ENCODE measurements at places on chromosomes 7 and 10. TPM values are rescaled to one million over a fixed set of nuclear protein-coding genes. Genes with fewer than 3 reads are reported as not detected.

Gene TMEM60
- total RNA-seq: 3.6 TPM

Gene CARD11
- total RNA-seq: 135 TPM

Gene LRGUK
- 0.51 TPM for total RNA-seq

Gene CLDN15
- 46.5 TPM for total RNA-seq

Gene EN2
- total RNA-seq: not detected

Gene TRIL
- total RNA-seq: not detected

Gene DENND11
- 54.4 TPM for total RNA-seq

Gene TLX1
- total RNA-seq: not detected

Gene SSC4D
- total RNA-seq: 0.76 TPM

Gene CDC14C
- total RNA-seq: not detected

Gene FAM24B
- 14.3 TPM for total RNA-seq

Gene MLXIPL
- not detected for total RNA-seq

Gene ACSM6
- not detected for total RNA-seq

Gene TMEM229A
- not detected for total RNA-seq

Gene SMKR1
- total RNA-seq: 2.8 TPM

DNA sequence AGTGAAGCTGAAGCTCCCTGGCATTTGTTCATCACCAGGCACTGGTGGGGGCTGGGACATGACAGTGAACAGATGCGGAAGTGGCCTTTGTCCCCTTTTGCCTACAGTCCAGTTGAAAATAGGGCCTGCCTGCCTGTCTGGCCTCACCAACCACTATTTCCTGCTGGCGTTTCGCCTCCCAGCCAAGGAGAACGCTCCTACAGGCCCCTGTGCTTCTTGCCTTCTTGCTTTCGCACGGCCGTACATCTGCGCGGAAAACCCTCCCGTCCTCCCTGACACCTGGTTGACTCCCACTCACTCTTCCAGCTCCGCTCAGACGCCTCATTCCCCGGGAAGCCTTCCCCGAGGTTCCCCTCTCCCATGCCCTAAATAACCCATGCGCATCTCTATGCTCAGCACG, 317.3 kb downstream of the PRPF18 start:
- no peak for DNase-seq
- H3K4me3 ChIP-seq: no peak overlapping the region
- no peaks in the 10 kb centered on the region for H3K27me3 ChIP-seq
- no peak overlapping the region for H3K27ac ChIP-seq

GRCh38 chr10:101217450-101218281, 11.6 kb downstream of the LBX1 start:
- H3K27me3 ChIP-seq: peaks cover 36% of the 10 kb centered on the region
- DNase-seq: no peak
- no peaks in the 10 kb centered on the region for H3K36me3 ChIP-seq
- no peak overlapping the region for H3K4me3 ChIP-seq
- H3K4me1 ChIP-seq: peaks cover 5% of the 10 kb centered on the region

DNA sequence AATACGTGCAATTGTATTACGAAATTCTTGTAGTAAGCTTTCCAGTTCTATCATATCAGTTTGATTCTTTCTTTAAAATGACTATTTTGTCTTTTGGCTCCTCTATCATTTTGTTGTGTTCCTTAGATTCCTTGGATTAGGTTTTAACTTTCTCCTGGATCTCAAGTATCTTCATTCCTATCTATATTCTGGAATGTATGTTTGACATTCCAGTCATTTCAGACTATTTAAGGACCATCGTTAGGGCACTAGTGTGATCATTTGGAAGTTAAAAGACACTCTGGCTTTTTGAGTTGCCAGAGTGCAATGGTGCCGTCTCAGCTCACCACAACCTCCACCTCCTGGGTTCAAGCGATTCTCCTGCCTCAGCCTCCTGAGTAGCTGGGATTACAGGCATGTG, 45.7 kb upstream of the SFTPD start:
- H3K36me3 ChIP-seq: no peaks in the 10 kb centered on the region
- H3K4me1 ChIP-seq: no peaks in the 10 kb centered on the region
- H3K27ac ChIP-seq: no peak overlapping the region

DNA sequence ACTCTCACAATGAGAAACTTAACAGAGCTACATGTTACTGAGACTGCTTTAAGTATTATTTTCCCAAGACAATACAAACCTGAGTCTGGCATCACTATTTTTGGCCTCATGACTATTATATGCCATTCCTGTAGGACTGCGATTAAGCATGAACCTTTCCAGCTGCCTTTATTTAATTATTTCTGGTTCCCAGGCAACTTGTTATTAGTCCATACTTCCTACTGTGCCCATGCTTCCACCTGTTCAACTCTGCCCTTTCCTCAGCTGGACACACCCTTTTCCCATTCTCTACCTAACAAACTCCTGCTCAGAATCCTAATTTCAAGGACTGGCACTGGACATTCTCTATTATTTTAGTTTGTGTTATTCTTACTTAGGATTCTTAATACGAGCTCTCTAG, 8.1 kb upstream of the CROT start:
- H3K36me3 ChIP-seq: peaks cover 22% of the 10 kb centered on the region
- no peak for DNase-seq
- H3K4me3 ChIP-seq: no peak overlapping the region
- no peaks in the 10 kb centered on the region for H3K4me1 ChIP-seq
- H3K27ac ChIP-seq: no peak overlapping the region

DNA sequence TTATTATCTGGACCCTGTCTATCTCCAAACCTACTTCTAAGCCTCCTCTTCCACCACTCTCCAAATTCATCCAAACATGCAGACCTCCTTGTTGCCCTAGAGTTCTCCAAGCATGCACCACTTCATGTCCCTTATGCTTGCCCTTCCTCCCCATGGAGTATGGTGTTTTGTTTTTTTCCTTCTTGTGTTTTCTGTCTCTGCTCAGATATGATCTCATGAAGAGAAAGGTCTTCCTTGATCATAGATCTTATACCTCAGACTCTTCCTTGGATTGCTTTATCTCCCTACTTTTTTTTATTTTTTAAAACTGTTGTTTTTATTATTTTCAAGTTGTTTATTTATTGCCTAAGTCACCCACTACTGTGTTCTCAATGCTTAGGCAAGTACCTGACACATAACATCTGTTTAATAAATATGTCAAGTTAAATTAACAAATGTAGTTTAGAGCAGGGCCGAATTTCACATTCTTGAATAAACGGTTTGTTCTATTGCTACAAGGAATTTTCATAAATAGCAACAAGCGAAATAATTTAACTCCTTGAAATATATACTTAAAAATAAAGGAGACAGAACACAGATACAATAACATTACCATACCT, 84.5 kb downstream of the HGF start:
- H3K4me3 ChIP-seq: no peak overlapping the region
- DNase-seq: no peak
- H3K36me3 ChIP-seq: no peaks in the 10 kb centered on the region

DNA sequence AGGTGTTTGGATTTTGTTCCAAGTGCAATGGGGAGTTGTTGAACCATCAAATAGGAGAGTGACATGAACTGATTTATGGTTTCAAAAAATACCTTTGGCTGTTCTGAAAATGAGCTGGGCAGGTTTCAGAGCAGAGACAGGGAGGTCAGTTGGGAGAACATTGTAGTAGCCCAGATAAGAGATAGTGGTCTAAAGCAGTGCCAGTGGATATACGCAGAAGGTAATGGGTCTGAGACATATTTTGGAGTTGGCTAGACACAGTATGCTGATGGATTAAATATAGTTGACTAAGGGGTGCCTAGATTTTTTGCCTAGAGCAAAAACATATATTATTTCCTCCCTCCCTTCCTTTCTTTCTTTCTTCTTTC, 21.3 kb upstream of the CDK14 start:
- no peak overlapping the region for H3K27ac ChIP-seq
- no peak for DNase-seq
- no peak overlapping the region for H3K4me3 ChIP-seq
- H3K27me3 ChIP-seq: peaks cover 3% of the 10 kb centered on the region
- no peaks in the 10 kb centered on the region for H3K4me1 ChIP-seq

GRCh38 chr10:78805176-78805575, 263.6 kb upstream of the ZMIZ1 start:
- no peak for DNase-seq
- no peak overlapping the region for H3K4me3 ChIP-seq
- H3K27ac ChIP-seq: no peak overlapping the region
- peaks cover 28% of the 10 kb centered on the region for H3K27me3 ChIP-seq

DNA sequence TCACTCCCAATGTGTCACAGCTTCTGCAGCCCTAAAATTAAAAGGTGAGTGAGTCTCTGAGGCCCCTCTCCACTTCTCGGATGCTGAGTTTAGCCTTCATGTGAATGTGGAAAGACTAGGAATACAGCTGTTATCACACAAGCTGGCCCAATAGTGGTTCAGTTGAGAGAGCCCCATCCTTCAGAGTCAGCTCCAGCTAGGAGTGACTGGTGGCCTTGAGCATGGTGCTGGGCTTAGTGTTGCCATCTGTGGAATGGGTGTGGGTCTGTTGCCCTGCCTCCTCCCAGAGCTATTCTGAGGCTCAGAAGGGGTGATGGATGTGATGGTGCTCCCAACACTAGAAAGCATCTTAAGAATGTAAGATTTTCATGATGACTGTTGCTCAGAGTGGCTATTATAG, 55.8 kb downstream of the FIGNL1 start:
- H3K27me3 ChIP-seq: no peaks in the 10 kb centered on the region
- peaks cover 64% of the 10 kb centered on the region for H3K4me1 ChIP-seq
- no peak for DNase-seq
- H3K4me3 ChIP-seq: no peak overlapping the region
- peak overlapping the region; percentile 71 for H3K27ac ChIP-seq

GRCh38 chr7:47970761-47971160, 8.7 kb downstream of the HUS1 start:
- H3K27me3 ChIP-seq: no peaks in the 10 kb centered on the region
- H3K4me3 ChIP-seq: no peak overlapping the region
- H3K36me3 ChIP-seq: peaks cover 83% of the 10 kb centered on the region
- H3K4me1 ChIP-seq: no peaks in the 10 kb centered on the region

- H3K4me3 ChIP-seq: no peak overlapping the region
- H3K4me1 ChIP-seq: peaks cover 7% of the 10 kb centered on the region
- H3K27ac ChIP-seq: no peak overlapping the region
- DNase-seq: no peak
Observed at GRCh38 chr7:3073763-3074458, 30.2 kb upstream of the CARD11 start.

- no peak overlapping the region for H3K27ac ChIP-seq
- no peaks in the 10 kb centered on the region for H3K27me3 ChIP-seq
- no peak overlapping the region for H3K4me3 ChIP-seq
- peaks cover 6% of the 10 kb centered on the region for H3K4me1 ChIP-seq
- H3K36me3 ChIP-seq: no peaks in the 10 kb centered on the region
Observed at GRCh38 chr10:60662917-60663614, 115.2 kb upstream of the CDK1 start.

- H3K36me3 ChIP-seq: no peaks in the 10 kb centered on the region
- no peaks in the 10 kb centered on the region for H3K4me1 ChIP-seq
- DNase-seq: no peak
- H3K27ac ChIP-seq: no peak overlapping the region
- H3K4me3 ChIP-seq: no peak overlapping the region
- peaks cover 36% of the 10 kb centered on the region for H3K27me3 ChIP-seq
Observed at GRCh38 chr10:124106241-124106879, 13.0 kb upstream of the CHST15 start.

- no peak for DNase-seq
- no peak overlapping the region for H3K27ac ChIP-seq
Observed at GRCh38 chr7:44167920-44168319, 21.3 kb downstream of the GCK start.

GRCh38 chr7:150897502-150898474, 45.5 kb downstream of the AOC1 start:
- no peak overlapping the region for H3K27ac ChIP-seq
- no peak for DNase-seq
- H3K4me1 ChIP-seq: peaks cover 9% of the 10 kb centered on the region
- H3K27me3 ChIP-seq: peaks cover 64% of the 10 kb centered on the region
- H3K36me3 ChIP-seq: no peaks in the 10 kb centered on the region
- H3K4me3 ChIP-seq: no peak overlapping the region

DNA sequence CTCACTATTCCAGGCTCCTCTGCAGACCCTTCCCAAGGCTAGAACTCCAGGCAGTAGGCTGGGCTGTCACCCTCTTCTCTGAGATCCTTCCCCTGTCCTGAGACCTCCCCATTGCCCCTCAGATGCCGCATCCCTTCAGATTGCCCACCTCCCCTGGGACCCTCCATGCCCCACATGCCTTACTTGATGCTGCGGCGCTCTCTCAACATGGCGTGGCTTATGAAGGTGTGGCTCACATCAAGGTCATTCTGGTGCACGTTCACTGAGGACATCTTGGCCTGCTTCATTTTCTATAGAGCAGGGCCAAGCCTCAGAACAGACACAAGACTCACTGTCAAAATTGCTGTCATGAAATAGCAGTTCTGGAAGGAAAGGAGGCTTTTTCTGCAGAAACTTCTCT, 34.7 kb upstream of the ZNF716 start:
- H3K36me3 ChIP-seq: no peaks in the 10 kb centered on the region
- H3K4me1 ChIP-seq: no peaks in the 10 kb centered on the region
- H3K27ac ChIP-seq: no peak overlapping the region
- no peak for DNase-seq

DNA sequence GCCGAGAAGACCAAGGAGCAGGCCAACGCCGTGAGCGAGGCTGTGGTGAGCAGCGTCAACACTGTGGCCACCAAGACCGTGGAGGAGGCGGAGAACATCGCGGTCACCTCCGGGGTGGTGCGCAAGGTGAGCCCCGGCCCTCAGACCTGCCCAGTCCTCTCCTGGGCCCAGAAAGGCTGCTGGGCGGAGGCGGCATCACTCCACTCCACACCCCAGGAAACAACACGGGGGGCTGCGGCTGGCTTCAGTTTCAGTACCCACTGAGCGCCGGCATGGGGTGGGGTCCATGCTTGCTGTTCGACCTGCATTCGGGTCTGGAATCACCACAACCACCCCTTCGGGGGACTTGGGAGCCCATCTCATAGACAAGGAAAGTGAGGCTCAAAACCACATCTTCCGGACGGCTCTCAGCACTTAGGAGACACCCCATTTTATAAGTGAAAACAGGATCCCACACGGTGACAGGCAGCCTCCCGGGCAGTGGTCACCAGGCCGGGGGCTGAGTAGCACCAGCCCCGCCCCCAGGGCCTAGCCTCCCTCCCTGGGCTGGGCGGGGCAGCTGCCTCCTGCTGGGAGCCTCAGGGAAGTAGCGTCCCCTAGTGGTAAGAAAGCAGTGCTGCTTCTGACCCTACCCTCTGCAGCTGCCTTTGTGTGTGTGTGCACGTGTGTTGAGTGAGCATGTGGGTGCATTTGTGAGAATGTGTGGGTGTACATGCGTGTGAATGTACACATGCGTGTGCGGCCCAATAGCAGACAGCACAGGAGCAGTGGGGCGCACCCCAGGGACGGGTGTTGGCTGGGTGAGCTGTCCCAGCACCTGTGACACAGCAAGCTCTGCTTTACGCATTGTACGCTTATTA, 1.8 kb downstream of the SNCG start:
- no peak overlapping the region for H3K27ac ChIP-seq
- H3K4me1 ChIP-seq: peaks cover 33% of the 10 kb centered on the region
- DNase-seq: peak; percentile 22
- H3K4me3 ChIP-seq: no peak overlapping the region
- peaks cover 34% of the 10 kb centered on the region for H3K27me3 ChIP-seq

All from T-cell (primary cell).